ENCODE measurements at places on chromosomes 13 and 19. TPM values are rescaled to one million over a fixed set of nuclear protein-coding genes. Genes with fewer than 3 reads are reported as not detected.

The PLPPR3 gene
- not detected for total RNA-seq

The LYL1 gene
- 125 TPM for total RNA-seq

The CLEC17A gene
- 121 TPM for total RNA-seq

The PRR20E gene
- total RNA-seq, result not detected

The NKPD1 gene
- not detected for total RNA-seq

The TSKS gene
- 0.15 TPM for total RNA-seq

The MEF2B gene
- 4.1 TPM for total RNA-seq

The OR7C1 gene
- not detected for total RNA-seq

The TMEM238 gene
- total RNA-seq, result 4.3 TPM

The FCER2 gene
- total RNA-seq, result 16.3 TPM

The NPHS1 gene
- total RNA-seq, result not detected

The RASIP1 gene
- total RNA-seq, result not detected

The FAM32A gene
- 53.4 TPM for total RNA-seq

The PRRG2 gene
- 3.0 TPM for total RNA-seq

The KIR3DL1 gene
- not detected for total RNA-seq

The URAD gene
- not detected for total RNA-seq

The NLRP7 gene
- 0.07 TPM for total RNA-seq

The ZNF420 gene
- 17.4 TPM for total RNA-seq

The RANBP3 gene
- total RNA-seq, result 90.0 TPM

The LYPD3 gene
- total RNA-seq, result 0.27 TPM

The CRX gene
- 0.07 TPM for total RNA-seq

The EPS8L1 gene
- total RNA-seq, result 1.3 TPM

The PCDH17 gene
- not detected for total RNA-seq

The DZIP1 gene
- total RNA-seq, result not detected

The ZNF223 gene
- 7.3 TPM for total RNA-seq

The PTH2 gene
- total RNA-seq, result not detected

The TINCR gene
- total RNA-seq, result 0.42 TPM

The TPTE2 gene
- not detected for total RNA-seq

The OR1I1 gene
- not detected for total RNA-seq

The FCHO1 gene
- 162 TPM for total RNA-seq

The FRY gene
- total RNA-seq, result 7.8 TPM

The IGFL2 gene
- total RNA-seq, result not detected

The MEDAG gene
- total RNA-seq, result not detected

The CNN1 gene
- not detected for total RNA-seq

The TEX101 gene
- not detected for total RNA-seq

The RBM42 gene
- 52.7 TPM for total RNA-seq

The COL5A3 gene
- total RNA-seq, result not detected

The LILRB1 gene
- 138 TPM for total RNA-seq

The TLE6 gene
- total RNA-seq, result 1.5 TPM

The LILRB4 gene
- 0.61 TPM for total RNA-seq
